Panc1 (cell line): ENCODE measurements at places on chromosomes 16 and 17.

DNA sequence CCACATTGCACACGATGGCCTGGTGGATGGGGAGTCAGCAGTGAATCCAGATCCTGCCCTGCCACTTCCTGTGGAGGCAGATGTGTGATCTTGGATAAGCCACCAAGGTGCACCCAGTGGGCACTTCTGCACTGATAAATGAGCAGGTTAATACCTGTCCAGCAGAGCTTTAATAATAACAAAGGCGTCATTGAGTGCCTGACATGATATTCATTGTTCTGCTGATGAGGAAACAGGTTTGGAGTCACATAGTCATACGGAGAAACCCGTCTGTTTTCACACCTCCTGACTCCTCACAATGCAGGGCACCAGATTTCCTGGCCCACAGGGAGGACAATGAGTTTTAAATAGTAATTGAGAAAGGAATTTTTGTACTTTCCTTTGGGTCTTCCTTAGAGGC lies 324.6 kb upstream of the CDH5 start:
- no peak for DNase-seq

GRCh38 chr16:51636920-51637769 lies 486.1 kb upstream of the SALL1 start:
- no peak for DNase-seq

- DNase-seq, result no peak
Measured at GRCh38 chr17:49168706-49169105, 36.1 kb downstream of the B4GALNT2 start.

DNA sequence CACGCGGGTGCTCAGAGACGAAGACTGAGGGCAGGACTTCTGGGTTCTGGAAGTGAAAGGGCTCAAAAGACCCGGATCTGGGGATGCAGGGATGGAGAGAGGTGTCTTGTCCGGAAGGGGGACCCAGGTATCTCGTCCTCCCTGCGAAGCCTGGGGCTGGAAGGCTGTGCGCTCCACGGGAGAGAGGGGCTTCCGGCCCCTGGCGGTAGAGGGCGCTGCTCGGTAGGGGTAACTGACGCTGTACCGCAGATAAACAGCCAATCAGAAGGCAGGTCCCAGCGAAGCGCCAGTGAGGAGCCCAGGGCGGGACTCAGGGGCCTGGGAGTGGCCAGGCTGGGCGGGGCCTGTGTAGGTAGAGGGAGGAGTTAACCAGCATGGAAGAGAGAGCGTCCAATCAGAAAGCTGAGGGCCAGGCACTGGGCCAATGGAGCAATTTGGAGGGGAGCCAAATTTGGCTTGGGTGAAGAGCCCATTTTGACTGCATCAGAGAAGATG lies 804 bp downstream of the TGFB1I1 start:
- peak; percentile 60 for DNase-seq

DNA sequence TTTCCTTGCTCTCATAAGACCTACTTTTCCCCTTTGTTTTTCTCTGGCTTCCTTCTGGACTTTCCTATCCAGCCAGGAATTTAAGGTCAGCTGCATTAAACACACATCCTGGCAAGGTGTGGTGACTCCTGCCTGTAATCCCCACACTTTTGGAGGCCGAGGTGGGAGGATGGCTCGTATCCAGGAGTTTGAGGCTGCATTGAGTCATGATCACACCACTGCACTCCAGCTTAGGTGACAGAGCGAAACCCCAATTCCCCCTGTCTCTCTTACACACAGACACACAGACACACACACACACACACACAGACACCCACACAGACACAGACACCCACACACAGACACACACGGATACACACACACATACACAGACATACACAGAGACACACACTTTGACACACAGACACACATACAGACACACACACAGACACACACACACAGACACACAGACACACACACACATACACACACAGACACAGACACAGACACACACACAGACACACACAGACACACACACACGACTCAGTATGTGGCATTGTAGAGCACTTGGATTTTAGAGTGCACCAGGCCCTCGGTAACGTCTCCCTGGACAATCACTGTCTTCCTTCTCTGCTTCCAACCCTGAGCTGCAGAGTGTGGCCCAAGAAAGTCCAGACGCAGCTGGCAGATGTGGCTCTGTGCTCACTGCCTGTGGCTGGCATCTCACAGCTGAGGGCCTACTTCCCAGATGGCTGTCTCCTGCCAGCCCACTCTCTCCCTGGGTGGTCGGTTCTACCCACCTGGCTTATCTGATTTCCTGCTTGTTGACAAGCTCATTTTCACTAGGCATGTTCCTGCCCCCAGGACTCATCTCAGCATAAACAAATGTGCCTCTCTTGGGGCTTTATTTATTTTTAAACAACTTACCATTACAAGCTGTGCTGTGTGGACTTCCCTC lies 39.0 kb downstream of the NLRP1 start:
- DNase-seq, result no peak

DNA sequence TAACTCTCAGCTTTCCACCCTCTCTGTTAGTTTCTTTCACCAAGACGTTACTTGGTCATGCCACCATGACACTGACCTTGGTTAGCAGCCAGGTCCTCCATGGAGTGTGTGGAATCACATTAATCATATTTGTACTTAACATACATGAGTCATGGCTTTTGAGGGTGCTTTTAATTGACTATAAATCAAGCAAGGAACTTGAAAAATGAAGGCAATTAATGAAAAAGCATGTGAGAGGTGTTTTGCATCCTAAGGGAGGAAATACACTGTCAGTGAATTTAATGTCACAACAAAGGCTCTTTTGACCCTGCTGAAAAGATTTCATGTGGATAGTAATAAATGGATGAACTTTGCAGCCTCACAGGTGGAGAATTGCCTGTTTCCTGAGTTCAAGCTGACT lies 240.7 kb downstream of the CDH13 start:
- no peak for DNase-seq

GRCh38 chr16:27761816-27762215 lies 211.9 kb downstream of the KATNIP start:
- DNase-seq, result no peak

DNA sequence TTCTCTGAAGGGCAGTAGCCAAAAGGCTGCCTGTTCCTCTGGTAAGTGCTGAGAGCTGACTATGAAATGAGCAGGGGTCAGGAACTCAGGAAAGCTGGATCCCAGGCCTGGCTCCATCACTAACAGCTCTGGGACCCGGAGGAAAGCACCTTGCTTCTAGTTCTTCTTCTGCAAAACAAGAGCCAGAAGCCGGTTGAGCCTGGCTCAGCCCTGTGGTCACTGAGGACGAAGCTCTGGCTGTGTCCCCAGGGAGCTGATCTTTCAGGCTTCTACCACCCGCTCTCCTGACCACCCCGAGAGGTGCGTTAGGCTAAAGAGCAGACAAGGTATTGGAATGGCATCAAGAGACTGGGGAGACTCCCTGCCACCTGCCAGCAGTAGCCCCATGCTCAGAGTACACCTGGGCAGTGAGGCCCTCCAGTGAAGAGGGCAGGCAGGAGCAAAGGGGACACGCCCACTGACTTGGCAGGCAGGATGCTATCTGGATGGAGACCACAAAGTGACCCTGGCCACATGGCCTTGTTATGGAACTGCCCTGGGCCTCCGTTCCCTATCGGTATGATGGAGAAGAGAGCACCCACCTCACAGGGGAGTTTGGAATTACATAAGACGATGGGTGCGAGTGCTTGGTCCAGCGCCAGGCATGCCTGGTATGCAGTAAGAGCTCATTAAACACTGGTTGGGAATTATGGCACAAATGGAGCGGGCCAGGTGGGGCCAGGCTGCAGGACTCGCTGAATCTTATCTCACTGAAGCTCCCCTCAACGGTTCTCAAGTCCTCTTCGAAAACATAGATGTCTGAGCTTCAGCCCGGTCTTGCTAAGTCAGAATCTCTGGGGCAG lies 61.4 kb downstream of the COG7 start:
- no peak for DNase-seq

DNA sequence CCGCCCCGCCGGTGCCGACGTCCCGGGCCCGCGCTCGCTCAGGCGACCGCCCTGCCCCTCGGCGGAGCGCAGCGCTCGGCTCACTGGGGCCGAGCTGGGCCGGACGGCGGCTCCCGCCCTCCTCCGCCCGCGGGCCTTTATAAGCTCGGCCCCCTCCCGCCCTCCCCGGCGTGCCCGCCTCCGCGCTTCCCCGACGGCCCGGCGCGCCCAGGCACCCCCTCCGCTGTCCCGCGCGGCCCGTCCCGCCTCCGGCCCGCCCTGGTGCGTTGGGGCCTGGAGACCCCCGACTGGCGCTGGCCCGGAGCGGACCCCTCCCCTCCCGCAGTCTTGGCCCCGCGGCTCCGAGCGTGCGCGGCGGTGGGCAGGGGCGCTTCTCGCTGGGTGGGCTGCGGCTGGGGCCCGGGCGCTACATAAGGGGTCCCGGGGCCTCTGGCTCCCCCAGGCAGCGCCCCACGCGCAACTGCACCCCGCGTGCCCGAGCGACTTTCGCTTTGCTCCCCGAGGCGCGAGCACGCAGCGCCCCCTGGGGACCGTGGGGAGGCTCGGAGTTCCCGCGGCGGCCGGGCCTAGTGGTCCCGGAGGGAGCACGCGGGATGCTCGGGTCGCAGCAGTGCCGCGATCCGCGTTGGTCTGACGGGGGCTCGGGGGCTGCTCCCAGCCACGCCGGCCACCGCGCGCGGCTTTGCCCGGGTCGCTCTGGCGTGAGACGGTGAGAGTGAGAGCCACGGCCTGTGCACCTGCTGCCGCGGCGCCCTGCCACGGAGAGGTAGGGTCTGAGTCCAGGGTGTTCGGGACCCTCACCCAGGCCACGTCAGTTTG lies at the start of gene PIEZO1:
Gene PIEZO1, minus strand, starts transcription at position 115 of the 819 bp plus-strand sequence. CDS start 256 bp downstream, outside the sequence.
- no peak for DNase-seq

- no peak for DNase-seq
Measured at GRCh38 chr16:50708373-50709060, 15.1 kb downstream of the NOD2 start.

DNA sequence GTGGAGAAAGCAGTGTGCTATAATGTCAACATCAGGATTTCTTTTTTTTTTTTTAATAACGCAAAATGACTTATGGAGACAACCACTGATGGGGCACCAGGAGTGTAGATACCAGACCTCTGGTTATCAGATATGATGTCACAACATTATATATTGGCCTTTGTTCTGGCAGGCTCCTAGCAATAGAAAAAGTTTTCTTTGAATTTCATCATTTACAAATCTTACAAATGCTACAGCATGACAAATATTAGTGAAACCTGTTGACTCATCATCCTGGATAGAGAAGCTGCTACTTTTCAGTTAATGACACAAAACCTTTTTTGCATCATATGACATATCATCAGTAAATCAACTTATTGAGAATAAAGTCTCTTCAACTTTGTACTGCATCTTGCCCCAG lies 6.1 kb downstream of the THUMPD1 start:
- no peak for DNase-seq

DNA sequence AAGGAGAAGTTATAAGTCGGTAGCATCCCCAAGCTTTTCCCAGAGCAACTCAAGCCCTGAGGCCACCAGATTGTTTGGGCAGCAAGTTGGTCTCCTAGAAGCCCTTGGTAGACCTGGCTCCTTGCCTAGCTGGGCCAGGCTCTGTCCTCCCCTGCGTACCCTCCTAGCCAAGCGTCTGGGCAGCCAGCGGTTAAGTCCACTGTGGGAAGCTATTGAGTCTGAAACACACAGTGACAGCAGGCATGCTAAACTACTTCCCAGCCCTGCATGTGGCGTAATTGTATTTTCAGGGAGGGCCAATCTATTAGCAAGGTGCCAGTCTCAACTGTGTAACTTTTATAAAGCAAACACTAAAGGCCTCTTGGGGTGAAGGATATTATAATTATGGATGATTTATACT lies 419.1 kb upstream of the RBFOX1 start:
- DNase-seq, result no peak

- DNase-seq, result no peak
Measured at GRCh38 chr16:24692854-24693253, 36.6 kb upstream of the TNRC6A start.

- no peak for DNase-seq
Measured at GRCh38 chr16:83473926-83474650, 333.7 kb upstream of the HSBP1 start.

- no peak for DNase-seq
Measured at GRCh38 chr16:27461483-27462171, 59.7 kb downstream of the IL21R start.

DNA sequence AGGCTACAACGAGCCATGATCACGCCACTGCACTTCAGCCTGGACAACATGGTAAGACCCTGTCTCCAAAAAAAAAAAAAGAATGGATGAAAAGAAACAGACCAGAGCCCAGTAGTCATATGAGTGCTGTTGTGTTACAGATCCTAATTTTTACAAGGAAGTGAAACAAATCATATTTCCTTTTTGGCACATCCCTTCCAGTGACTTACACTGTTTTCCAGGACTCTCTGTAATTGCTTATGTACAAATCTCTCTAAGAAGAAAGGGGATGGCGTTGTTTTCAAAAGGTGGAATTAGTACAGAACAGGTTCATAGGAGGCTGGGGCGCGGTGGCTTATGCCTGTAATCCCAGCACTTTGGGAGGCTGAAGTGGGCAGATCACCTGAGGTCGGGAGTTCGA lies 19.8 kb upstream of the ZNF594 start:
- DNase-seq, result no peak

- no peak for DNase-seq
Measured at GRCh38 chr16:13036600-13036999, 135.2 kb downstream of the SHISA9 start.
